T1000 (cell line): ENCODE measurements at places on chromosomes 2 and 18.

DNA sequence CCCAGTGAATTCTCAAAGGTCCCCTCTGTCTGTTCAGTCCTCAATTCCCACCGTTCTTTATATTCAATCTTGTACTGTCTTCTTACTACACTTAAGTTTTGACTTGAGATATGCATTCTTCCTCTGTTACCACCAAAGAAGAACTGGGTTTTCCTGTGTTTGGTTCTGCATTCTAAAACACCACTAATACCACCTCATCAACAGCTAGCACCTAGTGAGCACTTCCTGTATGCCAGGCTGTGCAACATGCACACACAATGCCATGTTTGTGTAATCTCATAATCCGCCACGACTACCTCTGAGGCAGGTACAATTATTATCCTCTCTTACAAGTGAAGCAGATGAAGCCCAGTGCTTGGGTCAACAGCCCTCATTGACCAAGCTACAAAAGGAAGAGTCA, 11.8 kb upstream of the CTAGE1 start:
- no peak for DNase-seq

DNA sequence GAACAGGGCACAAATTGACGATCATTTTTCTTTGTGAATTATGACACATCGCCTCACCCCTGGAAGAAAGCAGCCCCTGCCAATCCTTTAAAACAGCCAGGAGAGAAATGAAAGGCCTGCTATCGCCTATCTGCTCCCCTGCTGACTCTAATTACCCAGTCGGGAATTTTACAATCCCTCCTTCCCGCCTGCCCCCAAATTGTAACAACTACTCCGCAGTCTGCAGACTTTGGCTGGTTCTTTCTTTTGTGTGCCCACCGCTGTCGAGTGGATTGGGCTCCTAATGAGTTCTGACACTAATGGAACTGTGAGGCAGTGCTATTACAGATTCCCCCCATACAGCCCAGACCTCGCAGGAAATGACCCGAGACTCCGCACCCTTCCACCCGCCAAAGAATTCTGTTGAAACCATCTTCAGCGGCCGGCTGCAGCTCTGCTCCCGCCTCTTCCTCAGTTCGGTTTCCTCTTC, 281.2 kb upstream of the PARD3B start:
- no peak for DNase-seq

GRCh38 chr18:23043803-23044376, 91.4 kb upstream of the CABLES1 start:
- DNase-seq, result no peak

GRCh38 chr2:22784566-22784965, 600.4 kb upstream of the KLHL29 start:
- DNase-seq, result no peak

- no peak for DNase-seq
Measured at GRCh38 chr2:150606380-150607060, 119.1 kb upstream of the RND3 start.

DNA sequence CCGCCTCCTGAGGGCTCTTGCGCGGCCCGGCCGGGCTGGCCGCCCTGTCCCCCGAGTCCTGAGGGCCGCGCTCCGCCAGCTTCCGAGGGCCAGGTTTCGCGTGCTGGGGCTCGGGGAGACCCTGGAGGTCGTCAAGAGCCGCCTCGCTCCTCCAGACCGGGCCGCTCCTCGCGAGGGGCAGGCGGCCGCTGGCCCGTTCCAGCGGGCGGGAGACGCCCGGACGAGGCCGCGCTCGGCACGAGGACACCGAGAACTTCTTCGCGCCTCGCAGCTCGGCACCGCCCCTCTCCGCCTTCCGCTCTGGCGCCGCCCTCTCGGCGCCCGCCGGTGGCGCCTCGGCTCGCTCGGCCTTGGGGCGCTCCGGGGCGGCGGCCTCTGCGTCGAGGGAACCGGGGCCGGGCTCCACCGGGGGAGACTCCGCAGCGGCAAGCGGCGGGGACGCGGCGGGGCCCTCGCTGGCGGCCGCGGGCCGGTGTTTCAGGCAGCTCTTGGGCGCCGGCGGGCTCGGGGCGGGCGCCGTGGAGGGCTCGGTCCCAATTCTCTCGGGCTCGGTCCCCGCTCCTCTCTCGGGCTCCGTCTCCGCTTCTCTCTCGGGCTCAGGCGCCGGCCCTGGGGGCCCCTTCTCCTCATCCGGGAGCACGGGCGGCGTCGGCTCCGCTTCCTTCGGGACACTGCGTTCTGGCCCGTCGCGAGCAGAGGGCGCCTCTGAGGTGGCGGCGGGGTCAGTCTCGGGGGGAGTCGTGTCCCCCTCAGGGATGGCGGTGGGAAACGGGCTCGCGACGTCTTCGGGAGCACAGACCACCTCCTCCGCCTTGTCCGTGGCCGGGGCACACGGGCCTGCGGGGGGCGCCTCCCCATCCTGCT, 91.6 kb upstream of the MGAT4A start:
- no peak for DNase-seq

- DNase-seq, result no peak
Measured at GRCh38 chr2:120538691-120539423, 192.9 kb downstream of the INHBB start.

DNA sequence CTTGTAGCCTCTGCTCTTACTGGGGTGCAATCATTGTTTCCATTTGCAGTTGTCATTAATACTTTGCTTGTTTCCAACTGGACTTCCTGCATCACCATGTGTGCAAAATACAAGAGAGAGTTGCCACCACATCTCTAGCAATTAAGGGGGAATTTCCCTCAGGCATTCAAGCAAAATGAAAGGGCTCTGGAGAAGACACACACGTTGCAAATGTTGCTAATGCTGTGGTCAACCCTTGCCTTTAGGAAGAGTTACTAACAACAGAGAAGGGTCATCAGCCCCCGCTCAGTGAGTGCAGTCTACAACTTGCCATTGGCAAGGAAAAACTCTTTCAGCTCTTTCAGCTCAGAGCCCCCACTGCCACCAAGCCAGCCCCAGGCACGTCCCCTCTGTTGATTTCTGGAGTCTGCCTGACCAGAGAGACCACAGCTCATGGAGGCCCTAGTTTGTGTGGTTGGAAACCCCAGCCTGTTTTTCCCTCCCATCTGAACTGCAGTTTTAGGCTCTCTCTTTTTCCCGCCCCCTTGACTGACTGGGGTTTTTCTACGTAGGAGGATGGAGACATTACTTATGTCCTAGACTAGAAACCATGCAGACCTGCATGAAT, 25.9 kb upstream of the GPR45 start:
- DNase-seq, result no peak

DNA sequence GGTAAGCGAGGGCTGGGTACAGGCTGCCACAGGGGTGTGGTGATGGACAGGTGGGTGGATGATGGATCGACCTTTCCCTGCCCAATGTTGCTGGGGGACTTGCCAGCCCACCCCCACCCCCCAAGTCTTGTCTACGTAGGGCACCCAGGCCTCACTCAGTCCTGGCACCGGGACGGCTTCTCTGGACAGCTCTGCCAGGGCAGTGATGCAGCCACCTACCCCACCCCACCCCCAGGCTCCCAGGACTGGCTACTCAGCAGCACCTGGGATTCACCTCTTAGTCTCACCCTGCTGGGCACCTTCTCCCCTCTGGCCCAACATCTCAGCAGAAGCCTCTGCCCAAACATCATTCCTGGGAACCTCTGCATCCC, 55.7 kb downstream of the ANKMY1 start:
- DNase-seq, result no peak

DNA sequence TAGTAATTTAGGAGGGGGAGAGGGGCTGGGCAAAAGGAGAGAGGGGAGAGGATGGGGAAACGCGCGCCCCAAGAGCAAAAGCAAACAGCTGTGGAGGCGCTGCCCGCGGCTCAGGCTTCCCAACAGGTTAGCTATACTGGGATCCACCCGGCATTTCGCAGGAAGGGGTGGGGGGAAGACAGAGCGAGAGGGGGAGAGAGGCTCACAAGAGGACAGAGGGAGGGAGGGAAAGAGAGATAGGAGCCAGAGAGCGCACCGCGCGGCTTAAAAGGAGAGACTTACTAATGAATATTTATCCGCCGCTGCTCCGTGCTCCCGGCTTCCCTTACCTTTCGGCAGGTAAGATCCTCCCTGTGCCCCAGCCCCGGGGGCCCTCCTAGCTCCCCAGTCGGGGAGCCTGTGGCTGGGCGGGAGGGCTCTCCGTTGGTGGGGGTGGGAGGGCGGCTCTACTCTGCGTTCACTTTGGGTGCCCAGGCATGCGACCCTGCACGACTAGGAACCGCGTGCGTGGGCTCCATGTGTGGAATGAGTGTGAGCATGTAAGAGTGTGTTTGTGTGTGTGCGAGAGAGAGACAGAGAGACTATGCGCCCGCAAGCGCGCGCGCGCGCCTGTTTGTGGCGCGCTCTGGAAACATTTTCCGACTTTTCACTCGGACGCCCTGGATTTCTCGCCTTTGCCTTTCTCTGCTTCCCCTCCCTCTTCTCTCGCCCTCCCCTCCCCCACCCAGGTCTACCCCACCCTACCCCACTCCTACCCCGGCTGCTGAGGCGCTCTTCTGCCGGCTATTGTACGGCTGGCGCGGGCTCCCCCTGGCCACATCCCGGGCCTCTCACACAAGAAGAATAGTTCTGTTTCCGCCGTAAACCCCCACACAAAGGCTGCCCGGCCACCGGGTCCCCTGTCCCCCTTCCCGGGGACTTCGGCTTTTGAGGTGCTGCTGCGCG, 7.2 kb upstream of the SIX3 start:
- DNase-seq, result no peak

DNA sequence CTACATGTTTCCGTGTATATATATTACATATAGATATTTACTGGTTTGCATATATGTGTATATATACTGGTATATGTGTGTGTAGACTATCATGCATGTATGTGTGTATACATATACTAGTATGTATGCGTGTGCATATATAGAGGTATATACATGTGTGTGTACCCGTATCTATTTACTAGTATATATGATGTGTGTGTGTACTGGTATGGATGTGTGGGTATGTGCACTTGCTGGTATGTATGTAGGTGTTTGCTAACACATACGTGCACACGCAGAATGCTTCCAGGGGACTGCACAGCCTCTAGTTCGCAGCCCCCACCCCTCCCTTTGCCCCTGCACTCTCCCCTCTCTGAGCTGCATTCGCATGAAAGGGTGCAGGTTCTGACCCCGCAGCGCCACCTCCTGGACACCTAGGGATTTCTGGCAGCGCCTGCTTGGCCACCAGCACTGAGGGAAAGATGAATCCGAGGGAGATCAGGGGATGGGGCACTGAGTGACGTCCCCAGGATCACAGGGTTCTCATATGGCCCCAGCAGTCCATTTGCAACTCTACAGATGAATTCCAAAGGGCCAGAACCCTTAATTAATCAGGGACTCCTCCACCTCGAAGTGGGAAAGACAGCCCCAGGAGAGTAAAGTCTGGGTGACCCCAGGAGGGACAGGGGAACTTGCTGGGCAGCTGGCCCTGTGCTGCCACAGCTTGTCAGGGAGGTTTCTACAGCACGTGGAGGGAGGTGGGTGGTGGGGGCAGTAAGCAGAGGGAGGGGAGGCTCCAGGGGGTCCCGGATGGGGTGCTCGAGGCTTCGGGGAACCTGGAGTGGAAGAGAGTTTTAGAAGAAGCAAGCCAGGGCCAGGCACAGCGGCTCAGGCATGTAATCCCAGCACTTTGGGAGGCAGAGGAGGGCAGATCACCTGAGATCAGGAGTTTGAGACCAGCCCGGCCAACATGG, 66.8 kb upstream of the ASAP2 start:
- DNase-seq, result peak; percentile 57

DNA sequence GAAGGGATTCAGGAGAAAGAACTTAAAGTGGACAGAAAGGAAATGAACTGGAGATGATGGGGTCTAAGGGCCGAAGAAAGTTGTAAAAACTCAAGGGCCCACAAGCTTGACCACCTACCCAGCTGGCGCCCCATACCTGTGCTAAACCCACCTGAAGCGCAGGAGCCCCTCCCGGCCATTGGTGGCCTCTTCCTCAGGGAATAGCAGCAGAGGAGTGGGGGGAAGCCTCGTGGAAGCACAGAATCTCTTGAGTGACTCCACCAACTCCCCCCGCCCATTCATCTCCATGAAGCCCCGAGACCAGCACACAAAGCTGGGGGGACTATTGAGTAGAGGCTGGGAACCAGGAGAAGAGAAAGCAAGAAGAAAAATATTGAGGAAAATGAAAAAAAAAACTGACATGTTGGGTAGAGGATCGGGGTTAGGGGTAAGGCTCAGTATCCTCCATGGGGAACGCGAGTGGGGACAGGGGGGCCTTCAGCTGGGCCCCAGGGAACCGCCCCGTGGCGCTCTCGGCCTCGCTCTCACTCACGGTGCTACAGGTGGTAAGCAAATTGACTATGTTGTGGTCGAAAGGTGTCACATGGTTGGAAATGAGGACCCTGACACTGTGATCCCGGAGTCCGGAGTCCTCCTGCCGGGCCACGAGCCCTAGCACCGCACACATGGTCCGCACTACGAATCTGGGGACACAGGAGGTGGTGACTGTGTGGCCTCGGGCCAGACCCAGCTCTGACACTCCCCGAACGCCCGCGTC, 728 bp downstream of the AUP1 start:
- DNase-seq, result no peak

DNA sequence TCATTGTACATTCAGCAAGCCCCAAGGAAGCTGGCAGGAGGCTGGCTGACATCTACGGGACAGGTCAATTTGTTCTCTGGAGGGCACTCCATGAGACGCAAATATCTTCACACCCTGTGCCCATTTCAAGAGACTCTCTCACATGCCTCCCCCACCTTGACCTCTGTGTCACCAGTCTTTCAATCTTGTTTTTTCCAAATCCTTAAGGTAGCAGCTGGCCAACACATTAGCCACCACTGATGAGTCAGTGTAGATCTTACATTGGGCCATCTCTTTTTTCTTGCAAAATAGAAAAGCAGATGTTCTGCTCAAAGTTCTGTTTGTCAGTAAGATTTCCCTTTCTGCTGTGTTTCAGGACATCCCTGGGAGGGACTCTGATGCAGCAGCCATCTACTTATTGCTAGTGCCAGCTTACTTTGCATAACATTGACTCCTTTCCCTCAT, 1.7 kb upstream of the DPP4 start:
- no peak for DNase-seq

DNA sequence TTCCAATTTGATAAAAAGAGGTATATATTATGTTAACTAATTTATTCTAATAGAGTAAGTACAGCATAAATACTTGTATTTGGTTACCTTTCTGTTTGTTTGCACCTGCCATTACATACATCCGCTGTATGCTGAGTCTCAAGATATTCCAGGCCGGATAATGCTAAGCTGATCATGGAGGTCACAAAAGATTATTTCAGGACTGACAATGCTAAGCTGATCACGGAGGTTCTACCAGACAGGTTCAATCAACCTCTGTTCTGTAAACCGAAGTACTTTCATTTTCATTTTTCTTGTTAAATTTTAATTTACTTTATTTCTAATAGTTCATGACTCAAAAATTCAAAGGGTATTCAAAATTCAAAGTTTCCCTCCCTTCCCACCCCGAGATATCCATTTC, 31.1 kb downstream of the PNO1 start:
- DNase-seq, result no peak

- no peak for DNase-seq
Measured at GRCh38 chr18:56489893-56490292, 148.5 kb downstream of the TXNL1 start.

DNA sequence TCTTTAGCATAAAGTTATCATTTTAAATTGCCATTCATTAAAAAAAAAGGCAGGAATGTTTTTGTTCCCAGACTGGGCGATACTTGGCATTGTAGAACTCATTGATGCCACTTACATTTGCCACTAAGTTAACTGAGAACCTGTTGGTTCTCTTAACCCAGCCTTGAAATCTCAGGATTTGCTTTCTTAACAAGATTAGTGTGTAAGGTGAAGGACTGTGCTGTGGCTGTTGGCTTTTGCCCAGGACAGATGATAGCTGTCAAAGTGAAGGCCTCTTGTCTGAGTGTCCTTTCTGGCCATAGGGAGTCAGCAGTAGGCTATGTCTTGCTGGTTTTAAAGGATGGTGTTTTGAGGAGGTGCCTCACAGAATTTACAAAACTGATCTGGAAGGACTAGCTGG, 2.6 kb downstream of the DPYSL5 start:
- DNase-seq, result no peak

- no peak for DNase-seq
Measured at GRCh38 chr18:14748496-14748895, 524 bp downstream of the ANKRD30B start.
